ENCODE measurements at places on chromosomes 16 and 17.

DNA sequence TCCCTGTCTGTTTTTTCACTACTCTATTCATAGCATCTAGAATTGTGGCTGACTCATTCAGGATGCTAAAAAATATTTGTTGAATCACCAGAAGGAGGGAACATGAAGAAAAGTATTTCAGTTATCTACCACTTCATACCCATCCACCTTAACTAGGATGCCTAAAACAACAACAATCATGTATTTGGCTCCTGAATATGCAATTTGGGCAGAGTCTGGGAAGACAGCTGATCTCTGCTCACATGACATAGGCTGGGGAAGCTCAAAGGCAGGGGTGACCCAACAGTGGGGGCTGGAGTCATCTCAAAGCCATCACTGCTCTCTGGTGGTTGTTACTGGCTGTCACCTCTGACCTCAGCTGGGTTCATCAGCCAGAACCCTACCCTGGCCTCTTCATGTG, 80.1 kb upstream of the RPL38 start:
- DNase-seq = no peak

- no peak for DNase-seq
Observed at GRCh38 chr16:57758331-57759117, 23.0 kb downstream of the KATNB1 start.

DNA sequence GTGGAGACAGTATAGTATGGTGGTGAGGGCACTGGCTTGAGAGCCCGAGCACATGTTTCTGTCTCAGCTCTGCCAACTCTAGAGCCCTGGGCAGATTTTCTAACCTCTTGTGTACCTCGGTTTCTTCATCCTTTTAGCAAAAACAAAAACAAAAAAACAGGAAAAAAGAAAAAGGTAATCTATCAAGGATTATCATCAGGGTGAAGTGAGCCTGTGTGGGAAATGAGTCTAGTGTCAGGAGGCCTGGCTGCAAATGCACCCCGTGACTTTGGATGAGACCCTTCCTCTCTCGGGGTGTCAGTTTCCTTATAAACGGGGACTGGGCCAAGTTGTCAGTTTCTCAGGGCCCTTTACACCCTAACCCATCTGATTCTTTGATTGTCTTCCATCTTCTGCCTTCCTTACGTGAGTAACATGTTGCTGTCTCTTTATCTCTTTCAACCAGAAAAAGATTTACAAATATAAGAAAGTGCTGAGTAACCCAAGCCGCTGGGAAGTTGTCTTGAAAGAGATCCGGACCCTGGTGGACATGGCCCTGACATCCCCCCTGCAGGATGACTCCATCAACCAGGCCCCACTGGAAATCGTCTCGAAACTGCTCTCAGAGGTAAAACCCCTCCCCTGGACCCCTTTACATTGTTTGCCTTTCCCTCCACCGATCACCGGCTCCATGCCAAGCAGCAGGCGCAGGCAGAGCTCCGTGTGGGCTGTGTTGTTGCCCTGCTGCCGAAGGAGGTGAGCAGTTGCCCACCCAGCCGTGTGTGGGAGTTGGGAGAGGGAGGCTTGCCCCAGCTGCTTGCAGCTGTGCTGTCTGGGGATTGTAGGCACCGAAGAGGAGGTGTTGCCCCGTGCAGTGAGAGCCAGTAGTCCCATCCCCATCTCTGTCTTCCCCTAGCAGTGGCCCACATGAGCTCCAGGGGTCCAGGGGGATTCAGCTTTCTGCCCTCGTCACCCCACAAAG, 127.1 kb upstream of the PLCG2 start:
- DNase-seq = no peak

GRCh38 chr17:7166873-7167272, 12.3 kb downstream of the ASGR1 start:
- DNase-seq = no peak

DNA sequence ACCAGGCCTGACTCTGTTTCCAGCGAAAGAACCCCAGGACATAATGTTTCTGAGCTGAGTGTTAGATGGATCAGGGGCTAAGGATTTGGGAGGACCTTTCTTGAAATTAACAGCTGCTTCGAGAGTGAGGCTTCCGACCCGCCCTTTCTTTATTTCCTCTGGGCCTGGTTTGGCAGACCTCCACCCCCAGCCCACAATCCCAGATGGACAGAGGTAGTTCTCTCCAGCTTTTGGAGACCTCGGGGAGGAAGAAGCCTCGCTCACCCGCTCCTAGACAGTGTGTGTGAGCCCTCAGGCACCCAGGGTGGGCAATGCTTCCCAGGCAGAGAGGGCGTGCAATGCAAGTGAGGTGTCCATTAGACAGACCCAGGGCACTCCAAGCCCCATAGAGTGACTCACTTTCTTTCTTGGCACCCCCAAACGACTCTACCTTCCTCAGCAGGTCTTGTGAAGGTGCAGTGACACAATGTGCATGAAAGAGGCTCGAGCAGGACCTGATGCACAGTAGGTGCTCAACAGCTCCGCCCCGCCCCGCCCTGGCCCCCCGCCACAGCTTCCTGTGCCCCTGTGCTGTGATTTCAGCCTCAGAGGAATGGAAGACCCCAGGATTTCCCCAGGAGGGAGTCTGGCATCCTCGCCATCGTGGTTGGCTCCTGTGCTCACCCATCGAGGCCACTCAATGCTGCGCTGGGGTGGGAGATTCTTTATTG, 50.7 kb upstream of the TOB1 start:
- no peak for DNase-seq

- no peak for DNase-seq
Observed at GRCh38 chr16:52114379-52114778, 432.6 kb downstream of the TOX3 start.

- DNase-seq = no peak
Observed at GRCh38 chr17:17748179-17748578, 66.9 kb downstream of the RAI1 start.

DNA sequence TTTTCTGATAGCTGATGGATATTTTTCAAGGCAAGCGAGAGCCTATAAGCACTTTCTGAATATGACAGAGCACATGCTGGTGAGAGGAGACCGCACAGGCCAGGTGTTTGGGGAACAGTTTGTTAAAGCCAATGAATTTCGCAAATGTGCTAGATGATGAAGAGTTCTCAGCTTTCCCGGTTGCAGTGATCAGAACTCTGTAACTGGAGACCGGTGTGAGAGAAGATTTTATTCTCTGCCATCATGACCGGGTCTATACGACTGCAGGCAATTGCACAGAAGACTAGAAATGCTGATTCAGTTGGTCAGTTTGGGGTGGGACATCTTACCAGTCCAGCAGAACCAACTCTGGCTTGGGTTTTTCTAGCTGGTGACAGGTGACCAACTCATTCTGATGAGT, 25.4 kb downstream of the SMTNL2 start:
- DNase-seq = no peak

DNA sequence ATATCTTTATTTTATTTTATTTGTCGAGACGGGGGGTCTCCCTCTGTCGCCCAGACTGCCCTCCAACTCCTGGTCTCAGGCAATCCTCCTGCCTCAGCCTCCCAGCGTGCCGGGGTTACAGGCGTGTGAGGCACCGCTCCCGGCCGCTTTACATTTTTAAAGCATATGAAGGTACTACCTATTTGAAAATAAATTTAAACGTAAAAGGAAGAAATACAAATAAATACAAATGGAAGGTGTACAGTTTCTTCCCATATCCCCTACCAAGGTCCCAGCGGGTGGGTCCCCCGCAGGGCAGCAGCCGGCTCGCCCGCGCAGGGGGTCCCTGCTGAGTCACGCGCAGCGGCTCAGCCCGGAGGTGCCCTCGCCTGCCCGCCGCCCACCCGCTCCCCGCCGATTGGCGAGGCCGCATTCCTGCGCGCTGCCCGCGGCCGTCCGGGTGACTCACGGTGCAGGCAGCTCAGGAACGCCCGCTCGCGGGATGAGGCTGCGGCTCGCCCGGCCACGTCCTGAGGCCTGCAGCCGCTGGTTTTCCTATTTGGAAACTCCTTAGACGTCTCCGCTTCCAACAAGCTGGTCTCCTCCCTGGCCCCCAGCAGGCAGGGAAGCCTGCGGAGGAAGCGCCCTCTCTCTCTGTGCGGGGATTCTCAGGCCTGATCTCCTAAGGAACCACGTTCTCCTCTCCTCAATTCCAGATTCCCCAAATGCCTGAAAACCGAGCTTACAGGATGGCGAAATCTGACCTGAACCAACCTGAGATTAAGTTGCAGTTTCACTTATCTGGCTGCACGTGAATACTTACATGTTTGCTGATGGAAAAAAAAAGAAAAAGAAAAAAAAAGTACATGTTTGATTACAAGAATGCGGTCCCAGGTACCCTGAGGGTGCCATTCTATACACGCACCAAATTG, 54.8 kb upstream of the MAP3K14 start:
- DNase-seq = no peak

GRCh38 chr16:20946015-20946629, 45.6 kb downstream of the LYRM1 start:
- no peak for DNase-seq

GRCh38 chr16:64397945-64398508, 723.8 kb downstream of the CDH11 start:
- DNase-seq = no peak

DNA sequence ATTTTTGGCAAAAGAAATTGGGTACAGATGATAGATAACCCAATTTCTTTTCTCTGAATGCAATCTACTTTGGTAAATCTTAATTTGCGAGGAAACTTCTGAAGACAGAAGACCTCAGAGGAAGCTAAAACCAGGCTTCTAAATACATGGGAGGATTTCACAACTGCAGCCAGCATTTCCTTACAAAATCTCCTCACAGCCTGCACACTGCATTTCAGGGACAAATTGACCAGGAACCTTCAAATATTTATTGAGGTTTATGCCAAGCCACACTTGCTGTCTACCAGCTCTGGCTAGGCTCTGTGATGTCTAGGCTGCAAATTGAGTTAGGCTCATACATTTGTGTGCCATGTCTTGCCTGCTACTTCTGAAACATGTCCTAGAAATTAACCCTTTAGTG, 167.3 kb upstream of the CDH5 start:
- no peak for DNase-seq

DNA sequence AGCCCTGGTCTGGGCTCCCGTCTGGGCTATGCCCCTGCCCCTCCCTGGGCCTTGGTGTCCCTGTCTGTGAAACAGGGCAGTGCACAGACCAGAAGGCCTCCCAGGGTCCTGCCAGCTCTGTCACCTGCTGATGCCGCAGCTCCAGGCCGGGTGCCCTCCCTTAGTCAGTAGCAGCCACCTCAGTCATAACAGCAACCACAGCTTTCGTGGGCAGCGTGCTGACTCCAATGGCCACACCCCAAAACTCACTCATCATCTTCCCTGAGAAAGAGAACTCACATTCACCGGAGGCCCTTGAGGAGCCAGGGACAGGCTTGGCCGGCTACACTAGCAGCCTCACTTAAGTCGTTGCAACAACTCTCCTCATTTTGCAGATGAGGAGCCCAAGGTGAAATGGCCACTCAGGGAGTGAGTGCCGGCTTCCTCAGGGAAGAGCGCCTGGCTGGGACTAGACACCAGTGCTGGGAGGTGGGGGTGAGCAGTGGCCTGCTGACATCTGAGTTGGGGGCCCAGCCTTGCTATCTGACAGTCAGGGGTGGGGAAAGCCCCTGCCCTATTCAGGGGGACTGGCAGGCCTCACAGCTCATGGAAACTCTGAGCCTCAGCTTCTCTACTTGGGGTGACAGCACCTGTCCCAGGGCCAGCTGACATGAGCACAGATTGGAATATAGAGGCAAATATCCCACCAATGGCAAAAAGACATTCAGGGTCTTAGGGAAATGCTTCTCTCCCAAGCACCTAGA, 22.6 kb downstream of the SLC5A10 start:
- DNase-seq = no peak

DNA sequence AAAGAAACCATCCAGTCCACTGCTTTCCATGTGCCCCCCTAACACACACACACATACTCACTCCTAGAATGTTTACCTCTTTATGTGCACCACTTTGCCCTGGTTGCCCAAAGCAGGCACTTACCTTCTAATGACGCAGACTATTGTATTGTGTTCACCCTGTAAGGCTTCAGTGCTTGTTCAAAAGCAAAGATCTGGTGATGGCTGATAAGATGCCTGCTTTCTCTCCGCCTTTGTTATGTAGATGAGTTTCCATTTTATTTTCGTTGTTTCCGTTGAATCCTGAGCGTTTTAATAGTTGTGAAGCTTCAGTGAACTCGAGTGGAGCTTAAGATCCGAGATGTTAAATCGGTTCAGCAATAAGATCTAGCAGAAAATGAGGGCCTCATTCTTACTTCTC, 452.7 kb downstream of the TMEM114 start:
- DNase-seq = no peak

DNA sequence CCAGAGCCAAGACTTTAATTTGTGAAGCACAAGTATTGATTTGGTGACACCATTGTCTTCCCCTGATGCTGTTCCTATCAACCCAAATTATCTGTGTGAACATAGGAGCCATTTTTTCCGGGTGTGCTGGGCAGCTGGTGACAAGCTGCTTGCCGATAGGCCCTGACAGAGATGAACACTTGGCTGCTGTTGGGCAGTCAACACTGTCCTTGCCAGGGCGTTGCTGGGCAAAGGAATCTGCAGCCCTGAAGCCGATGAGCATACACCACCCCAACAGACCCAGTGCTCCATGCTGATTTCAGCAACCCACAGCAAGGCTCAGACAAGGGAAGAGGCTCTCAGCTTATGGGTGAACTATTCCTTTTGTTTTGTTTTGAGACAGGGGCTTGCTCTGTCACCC, 105.4 kb downstream of the YPEL2 start:
- no peak for DNase-seq

DNA sequence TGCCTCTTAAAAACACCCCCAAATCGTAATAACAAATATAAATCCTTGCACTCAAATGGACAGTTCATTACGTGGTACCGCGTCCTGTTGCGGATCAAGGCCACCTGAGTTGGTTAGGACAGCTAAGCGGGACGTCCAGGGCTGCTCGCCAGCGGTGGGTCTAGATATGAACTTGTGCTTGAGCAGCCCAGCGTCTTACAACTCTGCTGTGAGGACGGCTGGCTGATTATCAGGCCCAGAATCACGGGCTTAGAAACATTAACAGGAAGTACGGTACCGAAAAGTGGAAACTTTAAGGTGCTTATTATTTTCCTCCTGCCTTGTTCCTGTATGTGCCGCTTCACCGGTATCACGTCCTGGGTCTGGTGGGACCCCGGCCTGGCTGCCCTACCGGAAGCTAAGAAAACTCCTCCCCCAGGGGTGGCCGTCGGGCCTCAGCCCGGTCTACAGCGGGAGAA, 832 bp upstream of the SRRM2 start:
- peak; percentile 56 for DNase-seq

GRCh38 chr17:70318051-70318450, 148.7 kb downstream of the KCNJ2 start:
- DNase-seq = no peak

GRCh38 chr17:70295731-70296130, 126.4 kb downstream of the KCNJ2 start:
- no peak for DNase-seq

GRCh38 chr17:48592057-48592514, 1.5 kb downstream of the HOXB5 start:
- no peak for DNase-seq
